ENCODE measurements at places on chromosomes 6 and 20.

- DNase-seq: no peak
Measured at GRCh38 chr6:113182370-113183141, 674.6 kb upstream of the MARCKS start.

- no peak for DNase-seq
Measured at GRCh38 chr20:3014179-3014578, 29.2 kb upstream of the GNRH2 start.

- DNase-seq: no peak
Measured at GRCh38 chr20:4916971-4917881, 84.1 kb downstream of the SLC23A2 start.

- no peak for DNase-seq
Measured at GRCh38 chr6:136072691-136073090, 177.4 kb downstream of the MTFR2 start.

GRCh38 chr6:127737768-127738167 is 160.8 kb downstream of the C6orf58 start:
- no peak for DNase-seq

- no peak for DNase-seq
Measured at GRCh38 chr6:28206928-28207509, 18.1 kb upstream of the ZSCAN9 start.

GRCh38 chr20:775679-776135 is 7.4 kb upstream of the SLC52A3 start:
- no peak for DNase-seq

- DNase-seq: no peak
Measured at GRCh38 chr6:113842165-113842564, 15.0 kb upstream of the MARCKS start.

DNA sequence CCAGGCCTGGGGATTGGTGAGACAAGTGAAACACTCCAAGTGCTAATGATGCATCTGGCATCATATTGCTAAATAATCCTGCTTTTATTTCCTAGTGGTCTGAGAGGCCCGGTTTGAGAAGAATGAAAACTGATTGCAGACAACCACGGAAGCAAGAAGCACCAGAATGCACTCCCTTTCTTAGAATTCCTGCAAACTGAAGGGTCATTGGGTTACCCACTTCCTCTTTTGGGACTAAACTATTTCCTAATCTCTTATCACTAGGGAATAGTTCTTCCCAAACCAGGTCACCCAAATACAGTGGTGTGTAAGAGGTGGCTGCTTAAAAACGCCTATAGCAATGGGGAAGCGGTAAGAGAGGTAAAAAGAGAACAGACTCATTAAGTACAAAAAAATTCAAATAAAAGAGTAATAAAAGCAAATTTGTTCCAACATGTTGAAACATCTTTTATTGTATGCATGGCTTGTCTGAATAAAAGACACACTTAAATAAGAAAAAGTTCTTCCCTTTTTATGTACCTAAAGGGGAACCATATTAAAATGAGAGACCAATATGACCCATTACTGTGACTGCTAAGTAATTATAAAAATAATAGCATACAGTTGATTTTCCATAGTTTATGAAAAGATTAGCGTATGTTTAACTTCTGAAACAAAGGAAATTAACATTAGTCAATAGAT is 125.8 kb downstream of the MYB start:
- no peak for DNase-seq

- DNase-seq: no peak
Measured at GRCh38 chr6:137970368-137970767, 103.3 kb downstream of the TNFAIP3 start.

Measured in BE2C (cell line).